ENCODE measurements at places on chromosomes 4 and X.

DNA sequence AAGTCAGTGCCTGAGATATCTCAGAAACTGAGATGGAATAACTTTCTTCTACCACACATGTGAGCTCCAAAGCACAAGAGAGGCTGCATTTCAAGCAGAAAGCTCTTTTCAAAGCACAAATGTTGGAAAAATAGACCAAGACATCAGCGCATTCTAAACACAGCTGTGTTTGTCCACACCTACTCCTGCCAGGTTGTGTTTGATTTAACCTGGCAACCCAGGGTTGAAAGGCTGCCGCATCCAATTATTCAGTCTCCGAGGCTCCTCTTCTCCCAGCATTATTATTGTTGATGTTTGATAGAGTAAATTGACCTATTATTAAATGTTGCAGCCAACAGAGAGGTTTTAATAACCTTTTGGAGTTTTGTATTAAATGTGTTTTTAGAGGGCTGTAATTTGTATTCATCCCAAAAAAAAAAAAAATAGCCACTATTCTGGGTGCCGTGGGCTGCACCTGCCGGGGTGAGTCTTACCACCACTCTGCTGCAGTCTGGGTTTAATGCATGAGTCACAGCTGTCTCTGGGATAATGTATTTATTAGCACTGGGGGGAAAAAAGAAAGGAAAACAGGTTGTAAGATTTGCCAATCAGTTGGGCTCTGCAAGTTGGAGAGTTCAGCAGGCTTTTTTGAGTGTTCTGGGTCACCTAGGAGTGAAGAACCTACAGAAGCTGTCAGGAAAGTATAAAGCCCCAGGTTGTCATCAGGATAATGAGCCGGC lies 105.2 kb upstream of the NOCT start:
- no peak for DNase-seq

GRCh38 chrX:154458116-154458953 lies at the start of gene PLXNA3:
Gene PLXNA3, plus strand, starts transcription at chrX:154458281. Its CDS starts 1,903 bp downstream, at chrX:154460184.
- DNase-seq: peak; percentile 85

DNA sequence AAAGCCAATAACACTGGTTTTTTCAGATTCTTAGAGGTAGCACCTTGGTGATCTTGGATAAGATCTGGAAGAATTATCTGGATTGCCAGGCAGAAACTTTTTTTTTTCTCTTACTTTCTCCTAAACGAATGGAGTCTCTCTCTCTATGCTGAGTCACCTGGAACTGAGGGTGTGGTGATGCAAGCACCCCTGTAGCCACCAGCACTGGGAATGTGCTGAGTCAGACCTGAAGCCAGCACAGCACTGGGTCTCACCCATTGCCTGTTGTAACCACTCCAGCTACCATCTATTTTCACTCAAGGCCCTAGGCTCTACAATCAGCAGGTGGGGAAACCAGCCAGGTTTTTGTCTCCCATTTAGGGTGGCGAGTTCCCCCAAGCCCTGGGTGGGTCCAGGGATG lies 923.8 kb downstream of the RAPGEF2 start:
- DNase-seq: no peak

GRCh38 chr4:143381189-143382118 lies 44.8 kb downstream of the GAB1 start:
- peak; percentile 89 for DNase-seq

GRCh38 chrX:119041175-119041574 lies 31.6 kb upstream of the CT47C1 start:
- DNase-seq: peak; percentile 74

DNA sequence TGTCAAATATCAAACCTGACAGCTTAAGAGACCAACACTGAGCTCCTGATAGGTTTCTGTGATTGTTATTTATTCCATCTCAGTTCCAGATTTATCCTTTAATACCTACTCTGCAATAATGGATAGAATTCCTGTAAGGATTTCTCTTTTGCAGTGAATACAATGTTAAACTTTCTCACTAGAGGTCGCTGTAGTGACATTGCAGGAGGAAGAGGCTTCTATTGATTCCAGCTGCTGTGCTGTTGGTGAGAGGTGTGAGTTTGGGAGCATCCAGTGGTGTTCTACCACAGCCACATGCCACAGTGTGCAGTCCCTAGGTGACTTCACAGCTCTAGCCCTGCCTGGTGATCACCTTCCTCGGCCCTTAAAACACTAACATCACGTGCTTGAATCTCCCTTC lies 34.6 kb upstream of the DCAF8L2 start:
- no peak for DNase-seq
